ELR (cell line): ENCODE measurements at places on chromosomes 16 and 17.
A peak's percentile ranks its signal among the peaks of the same experiment; 100 is the strongest.

DNA sequence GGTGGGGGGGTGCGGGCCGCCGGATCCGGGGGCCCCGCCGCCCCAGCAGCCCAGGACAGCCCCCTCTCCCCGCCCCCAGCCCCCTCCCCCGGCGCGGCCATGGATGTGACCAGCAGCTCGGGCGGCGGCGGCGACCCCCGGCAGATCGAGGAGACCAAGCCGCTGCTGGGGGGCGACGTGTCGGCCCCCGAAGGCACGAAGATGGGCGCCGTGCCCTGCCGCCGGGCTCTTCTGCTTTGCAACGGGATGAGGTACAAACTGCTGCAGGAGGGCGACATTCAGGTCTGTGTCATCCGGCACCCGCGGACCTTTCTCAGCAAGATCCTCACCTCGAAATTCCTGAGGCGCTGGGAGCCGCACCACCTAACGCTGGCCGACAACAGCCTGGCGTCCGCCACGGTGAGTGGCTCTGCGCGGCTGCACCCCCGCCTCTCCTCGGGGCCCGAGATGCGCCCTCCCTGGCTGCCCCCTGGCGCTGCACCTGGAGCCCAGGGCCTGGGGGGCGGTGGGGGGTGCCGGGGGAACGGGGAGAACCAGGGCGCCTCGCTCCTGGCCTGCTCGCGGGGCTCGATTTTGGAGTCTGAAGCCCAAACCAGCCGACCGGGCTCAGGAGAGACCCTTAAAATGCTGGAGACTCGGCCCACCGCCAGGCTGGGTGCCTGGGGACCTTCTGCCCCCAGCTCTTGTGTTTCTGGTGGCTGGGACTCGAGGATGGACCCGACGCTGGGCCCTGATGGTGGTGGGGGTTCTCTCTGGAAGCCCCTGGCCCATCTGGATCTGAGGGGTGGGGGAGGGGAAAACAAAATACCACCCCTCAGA, 744 bp downstream of the CMIP start:
- DNase-seq: peak; percentile 72

DNA sequence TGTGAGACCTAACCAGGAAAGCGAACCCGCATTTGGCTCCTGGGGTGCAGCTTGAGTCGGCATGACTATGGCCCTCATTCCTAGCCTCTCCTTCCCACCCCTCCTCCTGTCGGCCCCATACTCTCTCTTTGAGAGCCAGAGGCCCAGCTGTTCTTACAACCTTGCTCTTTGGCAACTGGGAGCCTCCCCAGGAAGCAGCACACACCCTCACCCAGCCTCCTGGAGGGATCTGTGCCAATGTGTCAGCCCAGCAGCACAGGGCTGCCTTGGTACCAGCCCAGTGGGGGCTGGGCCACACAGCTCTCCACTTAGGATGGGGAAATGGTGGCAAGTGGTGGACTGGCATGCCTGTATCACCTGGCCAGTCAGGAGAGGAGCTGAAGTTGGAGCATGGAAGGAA, 70.3 kb upstream of the LGALS9 start:
- DNase-seq: no peak

DNA sequence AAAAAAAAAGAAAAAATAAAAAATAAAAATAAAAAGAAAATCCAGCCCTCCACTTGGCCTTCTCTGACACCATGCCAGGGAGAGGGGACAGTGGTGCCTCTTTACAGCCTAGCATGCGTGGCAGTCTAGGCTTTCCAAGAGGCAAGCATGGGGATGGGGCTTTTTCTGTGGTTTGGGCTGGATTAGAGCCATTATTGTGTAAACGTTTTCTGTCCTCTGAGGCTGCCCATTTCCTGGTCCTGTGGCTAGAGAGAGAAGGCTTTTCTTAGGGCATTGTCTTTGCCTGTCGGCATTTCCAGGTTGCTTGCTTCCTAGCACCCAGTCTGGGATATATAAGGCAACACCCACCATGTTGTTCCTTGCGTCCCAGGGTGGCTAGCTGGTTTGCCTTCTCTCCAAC, 2.7 kb upstream of the DHRS7B start:
- DNase-seq: no peak

DNA sequence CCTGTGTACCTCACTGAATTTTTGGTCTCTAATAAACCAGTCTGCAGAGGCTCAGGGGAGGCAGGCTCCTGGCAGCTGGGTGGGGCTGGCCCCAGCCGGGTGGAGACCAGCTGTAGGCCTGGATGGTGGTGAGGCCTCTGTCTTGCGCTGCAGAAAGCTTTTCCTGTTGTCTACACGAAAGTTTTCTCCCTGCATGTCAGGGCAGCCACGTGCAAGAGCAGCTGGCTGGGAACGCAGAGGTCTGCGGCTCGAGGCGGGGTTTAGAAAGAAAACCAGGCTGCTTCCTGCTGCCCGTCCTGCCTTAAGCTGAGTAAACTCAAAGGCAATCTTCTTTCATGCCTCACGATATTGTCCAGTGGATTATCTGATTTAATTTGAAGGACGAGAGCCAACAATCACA, 2.4 kb downstream of the SERPINF1 start:
- no peak for DNase-seq

DNA sequence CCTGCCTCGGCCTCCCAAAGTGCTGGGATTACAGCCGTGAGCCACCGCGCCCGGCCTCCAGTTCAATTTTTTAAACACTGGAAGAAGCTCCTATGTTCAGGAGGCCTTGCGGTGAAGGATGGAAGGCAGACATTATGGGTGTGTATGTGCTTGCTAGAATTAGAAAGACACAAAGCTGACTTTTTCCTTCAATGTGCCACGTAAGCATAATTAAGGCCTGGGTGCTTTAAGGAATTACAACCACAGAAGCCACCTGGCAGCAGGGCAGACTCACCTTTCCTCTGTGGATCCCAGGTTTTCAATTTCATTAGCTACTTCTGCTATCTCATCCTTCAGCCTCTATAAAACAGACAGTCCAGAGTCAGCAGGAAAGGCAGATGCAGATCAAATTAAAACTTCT, 74.2 kb downstream of the CYTH1 start:
- DNase-seq: no peak

DNA sequence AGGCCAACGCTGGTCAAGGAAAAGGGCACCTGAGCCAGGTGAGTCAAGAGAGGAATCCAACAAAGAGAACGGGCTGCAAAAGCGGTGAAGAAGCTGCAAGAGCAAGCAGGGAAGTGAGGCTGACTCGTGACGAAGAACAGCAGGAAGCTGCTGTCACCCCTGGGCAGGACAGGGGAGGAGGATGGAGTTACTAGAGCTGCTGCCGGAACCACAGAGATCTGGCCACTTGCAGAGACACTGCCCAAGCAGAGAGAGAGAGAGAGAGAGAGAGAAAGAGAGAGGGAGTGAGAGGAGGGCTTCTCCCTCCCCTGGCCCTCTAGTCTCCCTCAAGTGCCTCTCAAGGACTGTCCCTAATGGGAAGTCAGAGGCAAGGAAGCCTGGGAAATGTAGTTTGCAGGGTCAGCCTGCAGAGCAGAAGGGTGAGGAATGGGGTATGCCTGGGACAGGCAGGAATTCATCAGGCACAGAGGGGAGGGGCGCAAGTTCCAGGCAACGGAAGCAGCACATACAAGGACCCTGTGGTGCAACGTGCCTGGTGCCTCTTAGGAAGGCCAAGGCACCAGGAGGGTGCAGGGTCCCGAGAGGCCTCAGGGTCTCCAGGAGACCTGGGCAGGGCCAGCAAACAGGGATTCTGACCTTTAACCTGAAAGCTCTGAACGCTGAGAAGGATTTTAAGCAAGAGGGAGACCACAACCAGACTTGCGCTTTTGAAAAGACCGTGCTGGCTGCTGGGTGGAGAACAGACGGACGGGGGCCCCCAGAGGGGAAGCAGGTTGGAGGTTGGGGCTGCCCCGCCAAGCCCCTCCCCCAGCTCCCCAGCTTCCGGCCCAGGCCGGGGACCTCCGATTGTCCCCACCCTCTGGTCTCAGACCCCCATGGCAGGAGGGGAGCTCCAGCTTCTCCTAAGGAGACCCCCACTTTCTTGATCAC, 45.8 kb upstream of the CIBAR2 start:
- DNase-seq: peak; percentile 27

- no peak for DNase-seq
Observed at GRCh38 chr16:78365366-78365765, 265.9 kb downstream of the WWOX start.

DNA sequence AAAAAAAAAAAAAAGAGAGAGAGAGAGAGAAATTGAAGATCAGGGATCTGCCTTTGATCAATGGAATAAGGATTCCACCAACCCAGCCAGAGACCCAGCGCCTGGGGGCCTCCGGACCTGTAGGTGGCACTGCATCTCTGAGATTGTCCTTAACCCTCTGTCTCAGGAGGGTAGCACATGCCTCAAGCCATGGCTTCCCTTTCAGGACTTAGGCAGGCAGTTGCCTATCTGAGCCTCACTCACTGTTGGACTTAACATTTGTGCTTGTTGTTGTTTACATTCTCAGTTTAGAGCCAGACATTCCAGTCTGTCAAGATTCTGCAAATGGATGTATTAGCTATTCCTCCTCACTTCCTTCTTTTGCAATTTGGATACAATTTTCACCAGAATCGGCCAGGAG, 5.1 kb upstream of the SCNN1B start:
- DNase-seq: peak; percentile 18

GRCh38 chr16:11799509-11800381, 2.7 kb upstream of the ZC3H7A start:
- DNase-seq: no peak

- peak; percentile 3 for DNase-seq
Observed at GRCh38 chr16:77679901-77680300, 42.4 kb upstream of the NUDT7 start.

- peak; percentile 48 for DNase-seq
Observed at GRCh38 chr17:13864521-13864920, 204.8 kb upstream of the COX10 start.

GRCh38 chr16:54519161-54519695, 232.6 kb upstream of the IRX3 start:
- DNase-seq: no peak

GRCh38 chr16:66695935-66696668, 441 bp downstream of the CMTM4 start:
- no peak for DNase-seq

- no peak for DNase-seq
Observed at GRCh38 chr16:27841911-27842310, 221.6 kb downstream of the GSG1L start.

DNA sequence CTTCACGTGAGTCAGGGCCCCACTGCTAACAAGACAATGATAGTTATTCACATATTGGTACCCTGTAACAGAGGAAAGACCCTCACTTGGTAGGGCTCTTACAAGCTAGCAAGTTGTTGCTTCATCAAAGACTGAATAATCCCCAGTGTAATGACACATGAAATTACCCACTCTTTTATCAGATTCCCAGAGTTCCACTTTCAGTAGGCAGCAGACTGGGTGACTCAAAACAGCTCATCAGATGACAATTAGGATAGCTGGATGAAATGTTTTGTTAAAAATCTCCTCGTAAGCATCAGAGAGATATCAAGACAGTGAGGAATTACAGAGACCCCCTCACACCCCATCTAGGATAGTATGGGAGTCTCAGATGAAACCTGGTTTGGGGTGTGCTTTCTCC, 6.8 kb upstream of the OR1E2 start:
- DNase-seq: no peak

GRCh38 chr16:60989592-60989991, 1046.6 kb downstream of the CDH8 start:
- DNase-seq: no peak

DNA sequence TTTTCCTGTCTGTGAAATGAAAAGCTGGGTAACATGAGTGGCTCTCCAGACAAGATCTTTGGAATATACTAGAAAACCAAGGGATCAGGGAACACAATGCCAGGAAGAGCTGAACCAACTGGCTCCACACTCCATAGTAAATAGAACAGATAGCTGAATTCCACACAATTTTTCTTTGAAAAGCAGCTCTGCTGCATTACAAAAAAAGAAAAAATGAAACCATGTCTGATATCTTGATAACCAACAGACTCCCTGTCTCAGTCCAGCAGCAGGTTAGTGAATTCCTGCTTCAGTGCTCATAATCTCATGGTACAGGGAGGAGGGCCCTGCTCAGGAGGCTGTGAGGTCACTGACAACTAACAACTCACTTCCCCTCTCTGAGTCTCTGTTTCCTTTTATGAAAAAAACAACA, 97.1 kb downstream of the CDH11 start:
- DNase-seq: no peak

DNA sequence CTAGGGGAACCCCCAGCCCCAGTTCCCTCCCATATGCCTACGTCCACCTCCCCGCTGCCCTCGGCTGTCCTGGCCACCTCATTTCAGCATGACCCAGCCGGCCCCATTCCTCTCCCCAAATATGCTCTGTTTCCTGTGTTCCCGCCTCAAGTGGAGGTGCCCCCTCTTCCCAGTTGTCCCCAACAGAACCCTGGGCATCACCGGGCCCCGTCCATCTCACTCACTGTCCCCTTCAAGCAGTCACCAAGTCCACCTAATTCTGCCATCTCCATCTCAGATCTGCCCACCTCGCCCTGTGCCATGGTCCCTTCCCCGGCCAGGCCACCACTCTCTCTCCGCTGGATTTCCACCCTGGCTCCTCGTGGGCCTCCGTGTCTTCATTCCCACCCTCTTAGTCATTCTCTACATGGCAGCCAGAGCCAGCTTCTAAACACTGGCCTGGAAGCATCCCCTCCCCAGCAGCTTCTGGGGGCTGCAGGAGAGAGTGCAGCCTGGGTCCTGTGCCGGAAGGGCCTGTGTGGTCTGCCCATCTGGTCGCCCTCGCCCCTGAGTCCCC, 12.8 kb downstream of the CDK3 start:
- peak; percentile 32 for DNase-seq

GRCh38 chr17:59238906-59239305, 18.6 kb downstream of the GDPD1 start:
- DNase-seq: no peak

DNA sequence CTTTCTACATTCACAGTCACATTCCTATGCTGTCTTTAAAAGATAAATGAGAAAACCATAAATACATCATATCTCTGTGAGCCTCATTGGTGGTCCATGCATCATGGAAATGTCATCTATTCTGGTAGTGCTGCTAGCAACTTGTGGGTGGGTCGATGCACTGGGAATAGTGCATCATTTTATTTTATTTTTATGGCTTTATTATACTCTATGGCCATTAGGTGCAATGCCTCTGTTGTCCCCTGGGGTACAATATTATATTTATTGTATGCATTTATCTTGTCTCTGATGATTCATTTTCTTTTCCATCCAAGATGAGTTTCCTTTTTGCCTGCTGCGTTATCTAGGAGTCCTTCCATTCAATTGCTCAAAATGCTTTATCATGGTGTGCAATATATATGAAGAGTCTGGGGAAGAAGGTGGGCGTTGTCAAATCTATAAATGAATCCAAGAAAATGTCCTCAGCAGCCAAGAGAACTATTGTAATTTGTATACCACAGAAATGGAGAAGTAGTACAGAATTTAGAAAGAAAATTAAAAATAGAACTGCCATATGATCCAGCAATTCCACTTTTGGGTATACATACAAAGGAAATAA, 324.0 kb downstream of the KCNJ2 start:
- DNase-seq: peak; percentile 31

DNA sequence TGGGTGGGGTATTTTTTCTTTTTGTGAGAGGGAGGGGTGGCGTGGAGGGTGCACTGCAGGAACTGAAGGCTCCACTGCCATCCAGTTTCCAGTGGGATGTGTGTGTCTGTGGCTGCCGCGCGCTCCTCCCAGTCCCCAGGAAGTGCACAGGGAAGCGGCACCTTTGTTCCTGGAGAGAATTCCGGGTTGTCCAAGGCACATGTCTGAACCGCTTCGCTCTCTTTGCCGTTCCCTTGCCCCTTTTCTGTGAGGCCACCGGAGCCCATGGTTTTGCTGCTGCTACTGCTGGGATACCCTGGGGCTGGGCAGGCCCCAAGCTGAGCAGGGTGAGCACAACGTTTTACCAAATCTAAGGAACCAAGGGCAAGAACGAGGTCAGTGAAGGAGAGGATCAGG, 19.5 kb downstream of the ACSF3 start:
- no peak for DNase-seq

- DNase-seq: no peak
Observed at GRCh38 chr16:31528523-31529107, 915 bp downstream of the AHSP start.

GRCh38 chr16:31132303-31132979, 3.1 kb downstream of the PRSS8 start:
- DNase-seq: no peak
